GM23248 (cell line): ENCODE measurements at places on chromosomes 3 and 15.

- no peak for DNase-seq
These were observed 1.4 kb downstream of the ISLR2 start for GRCh38 chr15:74131628-74132413.

- DNase-seq: no peak
These were observed 4.5 kb downstream of the INKA1 start for GRCh38 chr3:49807431-49808114.

- DNase-seq: no peak
These were observed 22.0 kb downstream of the RAB27A start for GRCh38 chr15:55267401-55268175.

DNA sequence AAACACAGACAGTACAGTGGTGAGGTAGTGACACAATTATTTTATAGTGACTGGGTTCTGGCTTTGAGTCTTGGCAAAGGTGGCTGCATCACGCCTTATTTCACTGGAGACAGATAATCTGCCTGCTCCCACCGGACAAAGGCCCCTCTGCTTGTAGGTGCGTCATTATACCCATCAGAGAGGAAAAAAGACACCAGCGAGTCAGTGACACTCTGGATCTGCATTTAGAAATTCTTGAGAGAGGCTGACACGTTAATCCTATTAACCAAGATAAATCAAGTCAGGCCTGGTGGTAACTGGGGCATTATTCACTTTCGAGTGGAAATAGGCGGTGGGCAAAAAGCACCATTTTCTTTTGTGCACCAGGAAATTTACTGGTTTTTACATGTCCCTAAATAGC is 76.2 kb downstream of the NR2F2 start:
- DNase-seq: no peak

GRCh38 chr3:23810343-23811184 is 4.8 kb downstream of the UBE2E1 start:
- peak; percentile 79 for DNase-seq

GRCh38 chr15:86743283-86743903 is 663.7 kb downstream of the AGBL1 start:
- no peak for DNase-seq

DNA sequence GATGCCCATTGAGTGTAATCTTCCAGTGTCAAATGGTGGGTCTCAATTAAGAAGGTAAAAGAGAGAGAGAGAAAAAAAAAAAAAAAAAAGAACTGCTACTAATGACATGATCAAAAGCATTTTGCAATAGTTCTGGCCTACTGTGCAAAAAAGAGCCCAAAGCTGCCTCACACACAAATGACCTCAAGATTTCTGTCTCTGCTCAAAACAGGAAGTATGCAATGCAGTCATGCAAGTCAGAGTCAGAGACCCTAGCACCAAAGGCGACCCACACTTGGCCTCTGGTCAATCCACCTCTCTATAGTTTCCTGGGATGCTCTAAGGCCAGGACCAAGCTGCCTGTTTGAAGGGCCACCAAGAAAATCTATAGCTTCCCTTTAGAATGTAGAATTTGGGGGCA is 323.5 kb downstream of the VPS13C start:
- no peak for DNase-seq

- peak; percentile 24 for DNase-seq
These were observed 424 bp downstream of the EAF2 start for GRCh38 chr3:121835465-121835801.

DNA sequence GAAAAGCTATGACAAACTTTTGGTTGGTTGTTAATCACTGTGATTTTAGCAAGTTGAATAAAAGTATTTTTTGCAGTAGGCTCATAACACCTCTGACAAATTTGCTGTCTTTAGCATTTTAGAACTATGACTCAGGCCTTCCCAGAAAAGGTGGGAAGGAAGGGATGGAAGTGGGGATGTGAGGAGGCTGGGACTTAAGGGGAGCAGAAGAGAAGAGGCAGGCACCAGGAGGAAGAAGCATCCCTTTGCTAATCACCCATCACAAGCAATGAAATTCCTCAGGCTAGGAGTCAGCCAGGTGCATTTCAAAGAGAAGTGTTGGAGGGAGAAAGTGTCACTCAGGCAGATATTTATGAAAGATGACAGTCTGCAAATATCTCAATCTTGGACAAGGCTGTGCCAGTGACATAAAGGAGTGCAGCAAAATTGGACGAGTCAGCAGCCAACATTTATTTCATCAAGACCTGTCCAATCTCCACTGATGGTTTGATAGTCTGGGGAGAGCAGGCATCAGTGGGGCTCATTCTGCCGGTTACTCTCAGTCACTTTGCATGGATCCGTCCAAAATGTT is 337.3 kb upstream of the ARRDC4 start:
- DNase-seq: no peak

- peak; percentile 8 for DNase-seq
These were observed 409.4 kb upstream of the PPP2R3A start for GRCh38 chr3:135556174-135556573.

GRCh38 chr3:8517487-8517886 is 15.9 kb downstream of the LMCD1 start:
- no peak for DNase-seq

DNA sequence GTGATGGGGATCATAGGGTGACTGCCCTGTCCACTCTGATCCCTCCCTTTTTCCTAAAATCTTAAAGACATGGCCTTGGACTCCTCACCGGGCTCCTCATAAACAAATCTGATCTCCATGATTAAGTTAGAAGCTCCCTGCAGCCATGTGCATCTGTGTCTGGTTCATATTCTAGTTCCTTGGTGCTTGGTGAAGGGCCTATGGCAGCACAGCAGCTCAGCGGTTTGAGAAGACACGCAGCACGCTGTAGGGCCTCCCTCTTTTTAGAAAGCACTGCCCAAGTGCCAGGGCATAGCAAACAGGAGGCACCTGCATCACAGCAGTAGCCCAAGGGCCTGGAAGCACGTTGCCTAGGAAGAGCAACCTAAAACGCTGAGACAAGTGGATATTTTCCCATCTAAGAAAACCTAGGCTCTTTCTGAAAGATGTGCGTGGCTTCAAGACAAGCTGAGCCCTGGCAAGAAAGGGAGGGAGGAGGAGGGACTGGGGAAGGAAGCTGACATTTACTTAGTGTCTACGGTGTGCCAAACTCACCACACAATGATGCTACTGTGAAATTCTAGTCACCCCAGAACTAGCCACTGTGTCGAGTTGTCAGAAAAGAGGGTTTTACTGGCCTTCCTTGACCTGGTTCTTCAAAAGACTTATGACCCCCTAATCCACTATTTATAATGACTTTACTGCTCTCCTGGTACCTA is 14.9 kb upstream of the ULK3 start:
- DNase-seq: no peak

GRCh38 chr3:43549626-43550290 is 72.1 kb downstream of the ANO10 start:
- peak; percentile 29 for DNase-seq

GRCh38 chr3:129654131-129654530 is 47.7 kb upstream of the PLXND1 start:
- peak; percentile 82 for DNase-seq

- peak; percentile 85 for DNase-seq
These were observed 79.8 kb downstream of the NECTIN3 start for GRCh38 chr3:111151438-111151837.
